Stimulated activated CD4-positive, alpha-beta T cell treated with anti-CD3 and anti-CD28 coated beads, TNF-alpha, amount 100 ng/mL, for 1 hour (primary cell): ENCODE measurements at places on chromosomes 2 and 18.

GRCh38 chr2:109139002-109139401 is 10.0 kb downstream of the SH3RF3 start:
- no peak for DNase-seq

GRCh38 chr2:52269696-52270485 is 1238.0 kb upstream of the NRXN1 start:
- DNase-seq = no peak

GRCh38 chr2:11665510-11666362 is 4.3 kb downstream of the NTSR2 start:
- no peak for DNase-seq

DNA sequence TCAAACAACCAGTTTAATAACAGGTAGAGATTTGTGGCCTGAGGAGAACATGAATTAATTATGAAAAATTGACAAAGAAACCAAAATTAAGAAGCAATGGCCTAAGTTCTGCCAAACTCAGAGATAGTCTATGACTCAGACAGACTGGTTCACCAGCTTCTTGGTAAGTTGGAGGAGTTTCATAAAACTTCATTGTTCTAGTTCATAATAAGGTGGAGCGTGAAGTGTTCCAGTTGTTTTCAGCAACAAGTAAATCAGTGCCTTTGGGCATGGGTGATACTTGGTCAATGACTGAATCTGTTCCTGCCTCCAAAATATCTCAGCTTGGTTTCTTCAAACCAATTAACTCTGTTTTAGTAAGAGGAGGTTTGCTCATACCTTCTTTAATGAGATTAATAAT is 40.0 kb downstream of the SLC40A1 start:
- no peak for DNase-seq

DNA sequence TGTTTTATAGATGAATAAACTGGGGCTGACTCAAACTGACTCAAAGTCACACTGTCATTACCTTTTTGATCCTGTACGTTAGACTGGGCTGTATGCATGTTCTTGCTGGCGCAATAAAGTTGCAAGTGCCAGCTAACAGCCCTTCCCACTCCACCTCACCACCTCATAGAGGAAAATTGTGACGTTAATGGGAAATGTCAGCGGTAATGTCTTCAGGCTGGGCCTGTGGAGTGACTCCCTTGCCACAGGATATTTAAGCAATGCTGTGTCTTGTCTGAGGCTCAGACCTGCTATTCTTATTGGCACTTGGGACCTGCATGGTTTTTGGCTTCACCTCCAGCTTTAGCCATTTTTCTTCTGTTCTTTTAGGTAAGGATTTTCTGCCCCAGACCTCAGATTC is 25.2 kb upstream of the CASP10 start:
- no peak for DNase-seq

DNA sequence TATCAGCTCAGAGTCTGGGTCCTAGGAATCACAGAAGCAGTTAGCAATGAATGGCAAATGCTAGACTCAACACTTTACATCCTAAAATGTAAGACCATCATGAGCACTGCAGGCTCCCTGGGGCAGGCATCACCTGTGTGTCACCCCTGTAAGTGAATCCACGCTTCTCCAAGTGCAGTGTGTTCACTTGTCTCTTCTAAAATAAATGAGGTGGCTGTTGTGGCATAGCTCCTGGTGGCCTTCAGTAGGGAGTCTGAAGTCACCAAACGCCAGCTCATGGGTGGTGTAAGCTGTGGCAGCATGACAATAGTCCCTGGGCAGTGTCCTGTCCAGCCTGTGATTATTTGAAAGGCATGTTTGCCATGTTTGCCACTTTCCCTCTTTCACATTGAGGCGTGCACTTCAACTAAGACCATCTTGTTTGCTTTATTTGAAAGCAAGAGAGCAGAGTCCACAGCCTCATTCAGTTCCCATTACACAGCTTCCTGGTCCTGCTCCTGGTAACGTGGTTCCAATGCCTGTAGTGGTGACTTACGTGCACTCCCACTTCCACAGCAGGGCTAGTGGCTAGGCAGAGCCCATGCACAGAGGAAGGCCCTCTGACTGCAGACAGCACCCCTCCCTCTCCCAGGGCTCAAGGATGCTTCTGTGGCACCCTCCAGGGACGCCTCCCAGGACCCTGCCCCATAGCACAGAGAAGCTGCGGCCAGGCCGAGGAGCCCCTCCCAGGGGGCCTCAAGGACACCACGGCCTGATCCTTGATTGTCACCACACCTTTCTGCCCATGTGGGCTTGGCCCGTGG is 24.3 kb downstream of the COA5 start:
- DNase-seq = no peak

DNA sequence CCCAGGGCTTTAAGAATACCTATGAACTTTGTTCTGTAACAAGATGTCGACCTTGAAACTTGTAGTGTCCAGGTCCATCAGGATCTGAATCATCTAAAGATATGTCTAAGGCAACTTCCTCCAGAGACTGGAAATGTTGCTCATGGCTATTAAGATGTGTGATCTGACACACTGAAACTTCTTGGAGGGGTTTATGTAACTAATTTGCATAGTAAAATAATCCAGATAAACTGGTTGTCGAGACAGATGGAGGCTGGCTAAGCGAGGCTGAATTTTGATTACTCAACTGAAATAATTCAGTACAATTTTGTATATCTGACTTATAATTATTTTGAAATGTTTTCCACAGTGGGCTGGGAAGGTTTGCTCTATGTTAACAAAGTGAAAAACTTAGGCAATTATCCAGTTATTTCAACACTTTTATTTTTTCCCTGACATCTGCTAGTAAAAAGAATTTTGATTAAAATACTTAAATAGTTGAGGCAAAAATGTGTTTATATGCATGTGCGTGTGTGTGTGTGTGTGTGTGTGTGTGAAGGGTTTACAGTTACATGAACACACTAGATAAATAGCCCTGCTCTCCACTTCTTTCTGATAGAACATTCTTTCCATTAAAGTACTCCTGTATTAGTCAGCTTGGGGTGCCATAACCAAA is 11.4 kb upstream of the MAP3K20 start:
- no peak for DNase-seq

- no peak for DNase-seq
These were observed 88.3 kb upstream of the MBOAT2 start for GRCh38 chr2:9091811-9092210.

DNA sequence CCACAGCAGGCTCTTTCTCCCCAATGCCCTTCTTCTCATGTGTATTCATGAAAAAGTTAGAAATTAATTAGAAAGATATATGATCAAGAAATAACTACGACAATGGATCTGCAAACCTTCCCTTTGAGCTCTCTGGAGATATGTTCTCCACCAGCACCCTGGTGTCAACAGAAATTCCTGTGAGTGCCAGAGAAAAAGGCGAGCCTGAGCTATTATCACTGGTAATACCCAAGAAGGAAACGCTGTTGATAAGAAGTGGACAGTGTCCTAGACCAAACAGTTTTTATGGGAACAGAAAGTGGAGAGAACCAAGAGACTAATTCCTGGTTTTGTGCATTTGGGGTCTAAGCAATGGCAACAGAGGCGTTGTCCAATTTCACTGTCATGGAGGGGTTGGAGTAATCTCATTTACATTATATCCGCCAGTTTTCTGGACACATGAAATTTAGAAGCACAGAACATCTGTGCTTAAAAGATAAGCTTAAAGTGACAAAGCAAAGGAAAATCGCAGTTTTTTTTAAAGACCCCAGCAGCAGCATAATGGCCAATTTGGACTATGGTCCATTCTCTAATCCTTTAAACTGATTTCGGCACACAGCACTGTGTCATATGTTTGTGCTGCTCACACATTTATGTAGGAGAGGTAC is 47.2 kb upstream of the CDC42EP3 start:
- no peak for DNase-seq

DNA sequence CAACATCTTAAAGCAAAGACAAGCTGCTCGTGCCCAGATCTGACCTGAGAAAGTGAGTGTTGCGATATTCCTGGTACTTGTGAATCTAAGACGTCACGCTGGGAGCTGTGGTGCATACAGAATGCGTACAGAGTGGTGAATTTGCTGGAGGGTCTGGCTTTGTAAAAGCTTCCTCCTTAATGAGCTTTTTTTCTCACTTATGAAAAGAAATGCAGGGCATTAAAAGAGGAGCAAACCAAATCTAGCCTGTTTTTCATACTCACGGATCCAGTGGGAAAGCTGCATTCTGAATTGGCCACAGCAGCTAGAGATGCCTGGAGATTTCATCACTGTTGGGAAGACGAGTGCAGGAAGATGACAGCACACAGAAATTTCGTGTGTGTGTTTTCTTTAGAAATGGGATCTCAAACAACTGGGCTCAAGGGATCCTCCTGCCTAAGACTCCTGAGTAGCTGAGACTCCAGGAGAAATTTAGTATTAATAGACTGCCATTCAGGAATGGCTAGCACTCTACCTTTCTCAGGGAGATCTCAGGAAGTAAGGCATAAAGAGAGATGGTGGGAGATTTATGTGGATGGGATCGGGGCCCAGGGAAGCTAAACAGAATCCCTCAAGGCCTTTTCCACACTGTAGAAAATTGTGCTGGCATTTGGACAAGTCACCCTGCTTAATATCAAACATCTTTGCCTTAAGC is 181.3 kb downstream of the ALPK2 start:
- no peak for DNase-seq

DNA sequence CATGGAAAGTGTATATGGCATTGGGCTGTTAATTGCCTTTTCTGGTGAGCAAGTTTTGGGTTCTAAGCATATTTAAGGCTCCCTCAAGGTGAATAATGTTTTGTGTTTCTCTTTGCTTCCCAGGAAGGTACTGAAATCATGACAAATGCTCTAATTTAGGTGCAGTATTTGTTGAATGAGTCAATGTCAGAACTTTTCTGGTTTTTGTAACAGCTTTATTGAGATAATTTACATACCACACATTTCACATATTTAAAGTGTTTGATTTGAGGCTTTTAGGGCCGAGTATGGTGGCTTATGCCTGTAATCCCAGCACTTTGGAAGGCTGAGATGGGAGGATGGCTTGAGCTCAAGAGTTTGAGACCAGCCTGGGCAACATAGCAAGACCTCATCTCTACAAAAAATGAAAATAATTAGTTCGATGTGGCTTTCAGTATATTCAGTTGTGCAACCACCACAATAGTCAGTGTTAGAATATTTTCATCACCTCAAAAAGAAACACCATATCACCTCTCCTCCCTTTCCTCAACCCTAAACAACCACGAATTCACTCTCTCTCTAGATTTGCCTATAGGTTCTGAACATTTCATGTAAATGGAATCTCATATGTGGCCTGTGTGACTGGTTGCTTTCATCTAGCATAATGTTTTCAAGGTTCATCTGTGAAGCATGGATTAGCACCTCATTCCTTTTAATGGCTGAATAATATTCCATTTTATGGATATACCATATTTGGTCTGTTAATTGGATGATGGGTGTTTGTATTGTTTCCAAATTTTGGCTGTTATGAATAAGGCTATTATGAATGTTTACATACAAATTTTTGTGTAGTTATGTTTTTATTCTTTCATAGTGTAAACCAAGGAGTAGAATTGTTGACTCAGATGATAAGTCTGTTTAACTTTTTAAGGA is 54.9 kb downstream of the MGAT5 start:
- DNase-seq = no peak

GRCh38 chr2:69387770-69388481 is 899 bp upstream of the GFPT1 start:
- no peak for DNase-seq

GRCh38 chr18:24227977-24228666 is 89.3 kb downstream of the CABYR start:
- no peak for DNase-seq

- DNase-seq = no peak
These were observed 20.0 kb upstream of the LANCL1 start for GRCh38 chr2:210496512-210496911.

GRCh38 chr2:6977786-6978185 is 60.6 kb downstream of the RNF144A start:
- no peak for DNase-seq

DNA sequence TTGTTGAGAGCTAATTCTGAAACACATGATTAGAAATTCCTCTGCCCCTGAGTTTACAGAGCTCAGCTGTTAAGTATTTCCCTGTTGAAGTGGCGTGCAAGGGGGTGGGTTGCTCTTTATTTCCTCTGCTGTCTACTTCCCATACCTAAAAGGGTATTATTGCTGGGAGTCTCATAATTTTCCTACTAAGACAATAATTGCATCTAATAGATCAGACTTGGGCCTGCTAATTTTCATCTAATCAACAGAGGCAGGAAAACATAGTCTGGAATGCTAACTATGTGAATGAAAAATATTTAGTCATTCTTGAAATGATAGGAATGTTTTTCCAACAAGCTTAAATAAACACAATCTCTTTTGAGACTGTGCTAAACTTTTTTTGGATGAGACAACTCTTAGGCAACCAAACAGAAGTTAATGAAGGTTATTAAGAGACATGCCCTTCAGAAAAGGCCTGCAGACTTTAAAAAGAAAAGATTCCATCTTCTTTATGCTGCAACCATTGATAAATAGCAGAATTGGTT is 111.4 kb downstream of the FEZ2 start:
- DNase-seq = no peak

- DNase-seq = no peak
These were observed 55.5 kb upstream of the EML6 start for GRCh38 chr2:54667726-54668650.

GRCh38 chr2:223225266-223225665 is 173.3 kb downstream of the KCNE4 start:
- no peak for DNase-seq

DNA sequence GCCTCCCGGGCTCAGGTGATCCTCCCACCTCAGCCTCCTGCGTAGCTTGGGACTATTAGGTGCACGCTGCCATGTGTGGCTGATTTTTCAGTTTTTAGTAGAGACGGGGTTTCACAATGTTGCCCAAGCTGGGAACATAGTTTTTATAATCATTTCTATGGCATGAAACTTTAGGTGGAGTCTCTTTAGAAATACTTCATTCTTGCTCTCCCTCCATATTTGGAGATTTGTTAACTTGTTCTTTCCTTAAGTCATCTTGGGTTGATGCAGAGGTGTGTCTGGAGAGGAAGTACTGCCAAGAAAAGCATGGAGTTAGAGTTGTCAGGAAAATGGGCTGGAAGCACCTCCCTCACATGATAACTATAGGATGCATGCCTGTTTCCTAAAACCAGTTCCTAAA is 17.4 kb downstream of the ZNF532 start:
- DNase-seq = no peak

GRCh38 chr18:74331404-74331803 is 15.8 kb downstream of the C18orf63 start:
- DNase-seq = no peak

GRCh38 chr18:23617412-23618014 is 31.2 kb upstream of the NPC1 start:
- no peak for DNase-seq

DNA sequence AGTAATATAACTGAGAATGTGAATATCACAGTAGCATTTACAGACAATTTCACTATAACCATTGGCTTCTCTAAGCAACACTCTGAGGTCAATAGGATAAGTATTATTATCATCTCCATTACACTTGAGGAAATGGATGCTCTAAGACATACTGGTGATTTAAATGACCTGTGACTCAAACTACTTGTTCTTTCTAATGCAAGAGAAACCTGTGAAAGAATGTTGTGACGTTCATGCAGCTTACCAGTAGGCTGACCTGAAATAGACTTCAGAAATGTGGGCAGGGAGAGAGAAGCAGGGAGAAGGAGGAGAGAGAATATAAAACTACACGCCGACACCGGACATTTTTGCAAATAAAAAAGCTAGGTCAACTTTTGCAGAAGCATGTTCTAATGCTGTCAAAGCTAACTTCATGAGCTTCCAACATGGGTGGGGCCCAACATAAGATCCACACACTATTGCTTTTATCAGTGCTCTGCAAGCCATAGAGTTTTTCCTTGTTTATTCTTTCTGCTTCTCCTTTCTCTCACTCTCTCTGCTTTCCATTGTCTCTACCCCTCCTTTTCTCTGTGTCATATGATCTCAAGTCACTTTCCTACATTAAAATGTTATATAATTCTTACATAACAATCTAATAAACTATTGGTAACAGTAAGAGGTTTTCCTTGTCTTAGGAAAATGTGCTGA is 217.6 kb upstream of the FN1 start:
- no peak for DNase-seq
